ENCODE measurements at places on chromosomes 4 and X.

DNA sequence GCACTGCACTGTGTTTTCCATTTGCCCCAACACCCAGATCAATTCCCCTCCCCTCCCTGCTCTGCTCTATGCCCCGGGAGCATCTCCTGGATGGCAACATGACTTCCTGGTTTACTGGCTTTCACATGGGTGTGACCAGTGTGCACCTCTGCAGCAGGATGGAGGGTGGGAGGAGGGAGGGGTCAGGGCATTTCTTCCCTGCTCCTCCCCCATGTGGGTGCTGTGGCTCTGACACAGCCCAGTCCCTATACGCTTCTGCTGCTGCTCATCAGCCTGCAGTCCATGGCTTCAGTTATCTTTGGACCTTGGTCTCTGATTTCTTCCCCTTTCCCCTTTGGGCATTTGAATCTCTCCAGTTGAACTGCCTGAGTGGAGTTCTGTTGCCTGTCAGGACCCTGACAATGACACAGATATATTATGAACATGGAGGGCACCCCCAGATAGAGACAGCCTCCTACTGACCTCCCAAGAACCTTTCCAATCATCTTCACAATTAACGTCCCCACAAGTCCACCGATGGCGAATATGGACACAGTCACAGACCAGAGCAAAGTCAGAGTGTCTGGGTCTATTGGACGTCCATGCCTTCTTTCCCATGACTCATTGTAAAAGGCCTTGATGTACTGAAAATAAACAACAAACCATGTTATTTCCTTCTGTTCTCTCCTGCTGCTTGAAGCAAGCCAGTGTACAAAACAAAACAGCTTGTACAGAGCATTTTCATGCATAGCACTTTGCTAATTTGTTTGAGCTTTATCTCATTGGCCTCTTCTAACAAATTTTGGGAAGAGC lies 24.8 kb downstream of the SLC2A9 start:
- DNase-seq = no peak

- no peak for DNase-seq
These were observed 6.3 kb upstream of the PPEF2 start for GRCh38 chr4:75908555-75908954.

DNA sequence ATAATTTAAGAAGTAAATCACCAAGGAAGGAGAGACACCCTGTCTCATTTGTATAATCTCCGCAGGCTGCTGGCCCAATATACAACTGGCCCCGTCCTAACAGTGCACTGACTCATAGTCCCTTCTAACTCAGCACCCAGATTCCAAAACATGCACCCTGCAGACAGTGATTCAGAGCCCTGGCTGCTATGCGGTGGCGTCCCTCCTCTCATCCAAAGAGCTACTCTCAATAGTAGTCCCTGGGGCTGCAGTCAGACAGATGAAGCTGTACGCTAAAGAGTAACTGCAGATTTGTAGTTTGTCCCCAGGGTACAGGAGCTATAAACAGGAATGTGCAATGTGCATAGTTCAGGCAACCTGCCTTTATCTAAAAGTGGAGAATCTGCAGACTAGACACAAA lies 23.0 kb downstream of the GABRA3 start:
- no peak for DNase-seq

DNA sequence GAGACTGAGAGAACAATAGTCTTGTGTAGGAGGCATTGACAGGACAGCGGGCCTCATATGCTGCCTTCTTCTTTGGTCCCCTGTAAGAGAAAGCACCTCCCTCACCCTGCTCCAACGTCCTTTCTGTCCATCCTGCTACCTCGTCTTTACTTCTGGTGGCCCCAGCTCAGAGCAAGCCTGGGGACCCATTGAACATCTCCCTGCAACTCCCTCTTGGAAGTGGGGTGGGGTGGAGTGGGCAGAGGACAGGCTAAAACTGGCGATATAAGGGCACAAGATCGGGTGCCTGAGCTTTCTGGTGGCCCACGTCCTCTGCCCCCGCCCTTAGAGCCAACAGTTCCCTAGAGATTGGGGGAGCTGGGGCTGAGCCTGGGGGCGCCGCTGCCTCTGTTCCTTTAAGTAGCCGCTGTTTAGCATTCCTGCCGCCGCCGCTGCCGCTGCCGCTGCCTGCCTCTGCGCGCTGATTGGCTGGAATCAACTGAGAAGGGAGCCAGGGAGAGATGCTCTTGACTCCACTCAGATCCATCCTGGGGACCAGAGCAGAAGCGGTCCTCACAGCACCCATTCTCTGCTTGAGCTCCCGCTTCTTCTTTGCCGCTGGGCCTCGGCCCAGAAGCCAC lies at the start of gene DLG3:
Gene DLG3 (plus strand): TSS at position 510 of the 620 bp plus-strand sequence. CDS start 367 bp downstream, outside the sequence.
- DNase-seq = peak; percentile 77

- no peak for DNase-seq
These were observed 744.5 kb upstream of the FAM241A start for GRCh38 chr4:111400741-111401140.

DNA sequence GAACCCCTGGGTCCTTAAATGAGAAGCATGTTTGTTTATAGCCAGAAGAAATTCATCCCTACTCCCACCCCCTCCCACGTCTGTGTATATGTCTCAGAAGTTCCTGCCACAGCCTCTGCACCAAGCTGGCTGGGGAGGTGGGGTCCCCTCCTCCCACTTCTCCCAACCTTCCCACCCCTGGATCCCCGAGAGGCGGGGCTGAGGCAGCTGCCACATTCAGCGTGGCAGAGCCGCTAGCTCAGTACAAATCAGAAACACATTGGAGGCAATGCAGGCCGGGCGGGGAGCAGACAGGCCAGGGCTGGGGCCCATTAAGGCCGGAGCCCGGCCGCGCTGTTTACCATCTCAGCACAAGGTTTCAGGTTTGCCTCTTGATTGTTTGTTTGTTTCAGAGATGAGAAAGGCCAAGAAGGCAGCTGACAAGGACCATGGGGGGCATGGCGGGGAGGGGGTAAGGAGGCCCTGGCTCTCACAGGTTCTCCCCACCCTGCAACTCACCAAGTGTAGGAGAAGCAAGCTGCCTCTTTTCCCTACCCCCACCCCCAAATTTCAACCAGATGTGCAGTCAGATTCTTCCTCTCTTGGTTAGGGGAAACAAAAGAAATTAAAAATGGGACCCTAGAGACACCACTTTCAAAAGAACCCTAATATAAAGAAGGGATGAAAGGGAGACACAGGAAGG lies 22.3 kb downstream of the PJA1 start:
- DNase-seq = no peak

DNA sequence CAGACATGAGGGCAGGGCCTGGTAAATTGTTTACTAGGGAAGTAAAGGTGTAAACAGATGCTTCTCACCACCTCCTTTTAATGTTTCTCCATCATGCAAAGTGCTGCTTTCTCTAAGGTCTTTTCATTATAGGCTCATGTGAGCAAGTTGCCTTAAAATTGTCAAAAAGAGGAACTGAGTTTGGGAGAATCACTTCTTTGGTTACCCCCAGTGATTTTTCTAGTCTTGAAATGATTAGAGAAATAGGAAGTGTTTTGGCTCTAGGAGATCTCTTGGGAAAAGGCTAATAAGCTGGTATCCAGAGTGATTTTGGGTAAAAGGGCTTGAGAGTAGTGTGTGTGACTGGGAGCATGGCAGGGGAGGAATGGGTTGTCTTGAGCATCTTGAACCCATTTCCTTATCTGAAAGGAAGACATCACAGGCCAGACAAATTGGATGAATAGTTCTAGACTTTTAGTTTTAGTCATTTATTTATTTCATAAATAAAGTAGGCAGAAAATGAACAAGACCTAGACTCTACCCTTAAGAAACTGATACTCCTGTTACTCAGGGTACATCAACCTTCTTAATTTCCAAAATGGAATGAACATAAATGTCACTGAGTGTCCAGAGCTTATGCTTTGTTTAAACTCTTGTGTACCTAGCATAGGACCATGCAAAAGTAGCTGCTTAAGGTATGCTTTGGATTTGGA lies 14.2 kb downstream of the GRPR start:
- DNase-seq = no peak

- DNase-seq = no peak
These were observed 153.8 kb upstream of the ETNPPL start for GRCh38 chr4:108916638-108917037.

DNA sequence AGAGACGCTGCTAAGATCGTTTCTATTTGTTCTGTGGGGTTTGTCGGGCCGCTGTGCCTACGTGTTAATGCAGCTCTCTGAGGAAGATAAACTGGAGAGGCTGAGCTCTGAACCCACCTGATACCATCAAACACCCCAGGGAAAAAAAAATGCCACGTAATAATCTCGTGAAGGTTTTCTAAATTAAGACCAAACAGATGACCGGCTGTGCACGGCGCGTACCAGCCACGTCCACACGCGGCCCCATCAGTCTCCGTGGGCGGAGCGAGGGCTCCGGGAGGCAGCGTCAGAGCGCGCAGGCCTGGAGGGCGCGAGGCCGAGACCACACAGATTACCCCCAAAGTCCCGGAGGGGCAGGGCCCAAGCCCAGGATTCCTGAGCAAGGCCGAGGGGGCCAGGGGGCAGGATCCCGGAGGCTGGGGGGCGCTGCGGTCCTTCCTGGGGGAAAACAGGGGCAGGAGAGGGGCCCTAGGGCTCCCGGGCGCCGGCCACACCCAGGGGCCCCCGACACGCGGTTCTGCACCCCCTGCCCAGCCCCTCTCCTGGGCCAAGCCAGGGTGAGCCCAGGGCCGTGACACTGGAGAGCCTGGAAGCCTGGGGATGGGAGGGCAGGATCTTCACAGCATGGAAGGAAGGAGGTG lies 91.9 kb downstream of the FAM53A start:
- DNase-seq = no peak

DNA sequence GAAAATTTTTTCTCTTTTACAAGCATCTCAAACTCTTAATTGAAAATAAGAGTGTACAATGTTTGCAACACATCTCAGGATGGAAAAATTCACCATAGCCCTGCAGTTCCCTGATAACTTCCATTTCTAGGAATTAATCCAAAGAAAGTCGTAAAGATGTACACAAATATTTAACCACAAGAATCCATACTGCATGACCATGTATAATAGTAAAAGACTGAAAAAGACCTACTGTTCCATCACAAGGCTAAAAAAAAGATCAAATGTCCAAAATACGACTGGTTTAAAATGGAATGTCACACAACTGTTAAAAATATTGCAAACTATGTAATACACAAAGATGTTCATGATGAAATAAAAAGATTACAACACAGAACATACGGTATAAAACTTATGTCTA lies 32.1 kb downstream of the HUWE1 start:
- no peak for DNase-seq

- no peak for DNase-seq
These were observed 207.7 kb upstream of the HDX start for GRCh38 chrX:84709987-84710386.

- DNase-seq = no peak
These were observed 1305.8 kb downstream of the PCDH7 start for GRCh38 chr4:32025851-32026459.

DNA sequence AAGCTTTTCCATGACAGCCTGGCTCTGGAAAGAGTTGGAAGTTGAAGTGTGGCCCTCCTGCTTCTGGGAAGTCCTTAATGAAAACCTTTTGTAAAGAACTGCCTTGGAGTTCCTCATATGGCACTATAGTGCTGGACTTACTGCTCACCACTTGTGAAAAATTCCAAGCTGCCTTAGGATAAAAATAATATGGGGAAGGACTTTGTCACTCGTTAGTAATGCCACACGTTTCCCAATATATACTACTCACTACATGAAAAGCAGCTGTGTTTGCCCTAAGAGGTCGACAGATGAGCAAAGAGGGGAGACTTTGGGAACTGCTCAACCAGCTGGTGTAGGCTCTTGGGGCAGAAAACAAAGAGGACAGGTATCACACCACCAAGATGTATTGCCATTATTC lies 11.7 kb downstream of the OPHN1 start:
- no peak for DNase-seq

- no peak for DNase-seq
These were observed 140.3 kb downstream of the PDHA2 start for GRCh38 chr4:95979961-95980876.

GRCh38 chrX:16213961-16214360 lies 46.7 kb downstream of the MAGEB17 start:
- no peak for DNase-seq

DNA sequence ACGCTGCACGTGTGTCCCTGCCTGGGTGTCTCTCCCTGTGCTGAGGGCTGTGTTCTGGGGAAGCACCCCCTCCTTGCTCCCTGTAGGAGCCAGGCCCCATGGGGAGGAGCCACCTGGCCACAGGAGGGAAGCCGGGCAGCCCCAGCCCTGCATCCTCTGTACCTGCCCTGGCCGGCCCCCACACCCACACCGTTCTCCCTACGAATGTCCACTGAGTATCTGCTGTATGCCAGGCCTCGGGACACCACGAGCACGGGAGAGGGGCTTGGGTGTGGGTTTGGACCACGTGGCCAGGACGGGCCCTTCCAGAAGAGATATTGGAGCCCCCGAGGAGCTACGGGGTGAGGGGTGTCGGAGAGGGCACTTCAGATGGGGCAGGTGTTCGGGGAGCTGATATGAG lies 6.3 kb downstream of the FGFRL1 start:
- DNase-seq = no peak

- no peak for DNase-seq
These were observed 98.0 kb downstream of the CLCN4 start for GRCh38 chrX:10254739-10255138.

DNA sequence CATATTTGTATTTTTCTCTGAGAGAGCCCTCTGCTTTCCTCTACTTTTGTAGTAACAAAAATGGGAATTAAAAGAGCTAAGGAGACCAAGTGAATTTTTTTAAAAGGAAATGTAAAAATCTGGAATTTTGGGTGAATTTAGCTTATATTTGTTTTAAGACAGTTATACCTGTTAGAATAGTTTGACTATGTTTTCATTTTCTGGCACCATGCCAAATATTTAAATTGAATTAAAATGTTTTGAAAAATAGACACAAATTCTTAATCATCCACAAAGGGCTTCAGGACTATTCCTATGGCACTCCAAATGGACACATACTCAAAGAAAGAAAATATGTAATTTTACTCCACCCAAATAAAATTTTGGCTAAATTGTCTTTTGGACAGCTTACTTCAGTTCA lies 209.6 kb downstream of the SH3BGRL start:
- no peak for DNase-seq

GRCh38 chr4:118825799-118826198 lies 10.1 kb downstream of the SEC24D start:
- DNase-seq = no peak

DNA sequence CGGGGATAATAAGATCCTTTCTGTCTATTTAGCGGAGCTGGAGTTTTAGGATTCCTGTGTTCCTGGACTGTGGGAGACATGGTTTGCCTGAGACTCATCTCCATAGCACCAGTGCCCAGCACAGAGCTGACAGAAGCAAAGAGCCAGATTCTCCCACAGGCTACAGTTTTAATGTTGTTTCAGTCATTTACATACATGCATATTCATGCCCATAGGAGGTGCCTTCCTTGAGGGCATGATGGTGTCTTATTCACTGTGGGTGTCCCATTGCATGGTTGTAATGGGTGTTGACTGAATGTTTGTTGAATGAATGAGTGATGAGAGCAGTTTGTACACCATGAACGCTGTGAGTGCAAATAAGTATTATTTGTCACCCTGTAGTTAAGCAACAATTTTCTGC lies 260.6 kb downstream of the EVC2 start:
- DNase-seq = no peak

DNA sequence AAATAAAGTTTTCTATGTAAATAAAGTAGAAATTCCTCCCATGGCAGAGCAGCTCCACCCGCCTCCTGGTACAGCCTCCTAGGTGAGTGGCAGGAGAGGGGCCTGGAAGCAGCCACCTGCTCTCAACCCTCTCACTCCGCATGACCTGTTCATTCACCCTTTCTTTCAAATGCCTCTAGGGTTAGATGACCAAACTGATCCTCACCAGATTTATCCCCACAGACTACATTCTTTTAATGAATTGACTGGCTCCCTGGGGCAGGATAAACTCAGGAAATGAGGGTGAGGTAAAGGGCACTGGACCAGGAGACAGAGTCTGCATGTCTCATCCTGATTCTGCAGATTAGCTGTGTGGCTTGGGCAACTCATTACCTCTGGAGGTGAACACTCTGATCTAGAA lies 32.6 kb upstream of the NKX6-1 start:
- no peak for DNase-seq

All from AG08396 (cell line).